AML-193 (cell line): ENCODE measurements at places on chromosomes 4 and X.

DNA sequence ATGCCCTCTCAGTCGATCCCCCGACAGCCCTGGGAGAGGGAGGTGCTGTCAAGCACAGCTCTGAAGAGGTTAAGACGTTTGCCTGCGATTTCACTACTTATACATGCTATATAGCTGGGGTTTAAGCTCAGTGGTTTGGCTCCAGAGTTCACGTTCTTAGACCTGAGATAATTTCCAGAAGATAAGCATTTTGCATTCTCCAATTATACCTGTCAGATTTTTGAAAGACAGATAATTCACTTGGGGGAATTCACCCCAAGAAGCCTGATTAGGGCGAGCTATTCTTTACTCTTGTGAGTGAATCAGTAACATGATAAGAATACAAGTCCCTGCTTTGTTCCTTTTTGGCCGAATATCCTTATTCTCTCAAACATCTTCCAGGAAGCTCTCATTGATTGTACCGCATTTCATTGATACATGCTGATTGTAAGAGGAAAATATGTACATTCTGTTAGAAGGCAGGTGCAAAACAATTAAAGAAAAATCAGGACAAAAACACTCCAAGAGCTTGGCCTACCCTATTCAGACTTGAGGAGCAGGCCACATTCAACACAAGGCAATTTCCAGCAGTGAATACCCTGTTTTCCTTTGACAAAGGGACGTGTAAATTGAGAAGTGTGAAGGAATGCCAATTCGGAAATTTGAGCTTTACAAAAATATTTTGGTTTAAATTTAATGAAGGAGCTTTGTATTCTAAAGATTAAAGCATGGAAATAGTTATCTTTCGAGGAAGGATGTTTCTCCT lies 30.2 kb downstream of the TENM3 start:
- DNase-seq, result no peak

- DNase-seq, result no peak
These were observed 24.3 kb downstream of the CXCL13 start for GRCh38 chr4:77629885-77630284.

GRCh38 chr4:141610365-141610764 lies 26.0 kb upstream of the IL15 start:
- no peak for DNase-seq

DNA sequence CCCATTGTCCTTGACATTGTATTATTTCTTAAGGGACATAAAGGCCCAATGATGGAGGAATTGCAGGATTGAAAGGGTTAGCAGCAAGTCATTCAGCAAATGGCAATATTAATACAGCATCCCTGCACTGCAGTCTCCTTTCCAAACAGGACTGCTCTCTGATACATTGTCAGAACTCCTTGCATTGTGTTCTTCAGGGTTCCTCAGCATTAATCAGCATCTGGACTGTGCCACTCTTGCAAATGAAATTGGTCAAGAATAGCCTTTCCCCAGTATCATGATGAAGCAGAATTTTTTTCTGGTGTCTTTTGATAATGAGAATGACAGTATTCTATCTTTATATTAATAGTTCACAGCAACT lies 272.6 kb upstream of the HAND2 start:
- DNase-seq, result no peak

DNA sequence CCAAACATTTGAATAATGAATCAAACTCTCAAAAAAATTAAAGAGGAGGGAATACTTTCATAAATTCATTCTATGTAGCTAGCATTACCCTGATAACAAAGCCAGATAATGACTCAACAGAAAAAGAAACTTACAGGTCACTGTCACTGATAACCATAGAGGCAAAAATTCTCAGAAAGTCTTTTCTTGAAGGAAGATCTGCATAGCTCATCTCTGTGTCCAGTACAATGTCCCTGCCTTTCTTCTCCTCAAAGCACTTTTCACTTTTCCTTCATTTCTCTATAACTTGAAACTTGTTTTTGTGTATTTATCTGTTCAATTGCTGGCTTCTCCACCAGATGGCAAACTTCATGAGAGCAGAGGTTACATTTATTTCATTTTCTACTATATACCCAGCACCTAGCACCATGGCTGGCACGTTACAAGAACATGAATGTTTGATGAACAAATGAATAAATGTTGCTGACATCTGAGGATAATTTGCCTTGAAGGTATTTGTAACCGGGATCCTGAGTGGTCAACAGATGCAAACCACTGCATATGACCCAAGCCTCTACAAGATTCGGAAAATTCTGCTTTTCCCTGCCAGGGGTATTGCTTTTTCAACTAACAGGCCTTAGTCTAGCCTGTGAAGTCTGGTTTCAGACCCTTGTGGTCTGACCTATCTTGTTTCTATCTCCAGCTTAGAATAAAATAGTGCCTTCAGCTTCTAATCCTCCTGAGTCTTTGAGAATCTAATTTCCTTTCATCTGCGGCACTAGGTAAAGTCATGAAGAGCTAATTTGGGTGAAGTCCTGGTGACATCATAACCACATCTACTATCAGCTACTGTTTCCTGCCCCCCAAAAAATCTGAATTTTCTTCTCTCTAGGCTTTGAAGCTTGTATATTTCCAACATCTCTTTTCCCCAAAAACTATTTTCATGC lies 52.5 kb upstream of the ANTXR2 start:
- DNase-seq, result peak; percentile 69

DNA sequence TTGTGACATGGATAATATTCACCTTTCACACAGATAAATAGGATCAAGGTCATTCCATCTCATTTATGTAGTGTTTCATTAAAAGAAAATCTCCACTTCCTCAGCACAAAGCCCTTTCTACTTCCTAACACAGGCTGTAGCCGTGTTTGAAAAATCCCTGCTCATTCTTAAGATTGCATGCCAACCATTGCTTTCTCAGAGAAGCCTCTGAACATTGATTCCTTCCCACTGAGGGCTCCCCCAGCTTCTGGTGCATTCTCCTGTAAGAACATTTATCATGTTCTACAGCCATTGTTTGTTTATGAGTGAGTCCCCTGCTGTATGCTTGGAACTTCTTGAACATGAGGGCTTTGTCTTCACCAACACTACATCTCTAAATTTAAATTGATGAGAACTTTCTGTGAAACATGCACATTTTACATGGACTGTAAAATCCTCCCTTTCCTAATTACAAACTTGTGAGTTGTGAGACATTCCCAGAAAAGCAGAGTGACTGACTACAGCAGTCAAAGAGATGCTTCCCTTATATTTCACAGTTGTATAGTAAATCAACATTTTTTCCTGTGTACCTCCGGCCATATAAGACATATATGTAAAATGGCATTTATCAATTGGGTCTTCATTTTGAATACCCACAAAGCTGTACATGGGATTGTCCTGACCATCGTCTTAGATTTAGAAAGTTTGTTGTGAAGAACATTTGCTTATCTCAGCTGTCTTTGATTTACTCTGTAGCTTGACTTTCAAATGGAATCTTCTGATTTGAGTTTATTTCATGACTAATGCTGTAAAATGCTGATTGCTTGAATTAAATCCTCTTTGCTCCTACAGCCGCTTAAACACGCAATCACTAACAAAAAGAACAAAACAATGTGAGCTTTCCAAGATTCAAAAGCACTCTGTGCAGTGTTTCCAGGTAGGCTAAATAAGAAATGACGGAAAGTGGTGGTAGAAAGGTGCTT lies 600.5 kb upstream of the SLIT2 start:
- DNase-seq, result no peak

GRCh38 chr4:829761-830600 lies 4.1 kb upstream of the CPLX1 start:
- DNase-seq, result no peak

DNA sequence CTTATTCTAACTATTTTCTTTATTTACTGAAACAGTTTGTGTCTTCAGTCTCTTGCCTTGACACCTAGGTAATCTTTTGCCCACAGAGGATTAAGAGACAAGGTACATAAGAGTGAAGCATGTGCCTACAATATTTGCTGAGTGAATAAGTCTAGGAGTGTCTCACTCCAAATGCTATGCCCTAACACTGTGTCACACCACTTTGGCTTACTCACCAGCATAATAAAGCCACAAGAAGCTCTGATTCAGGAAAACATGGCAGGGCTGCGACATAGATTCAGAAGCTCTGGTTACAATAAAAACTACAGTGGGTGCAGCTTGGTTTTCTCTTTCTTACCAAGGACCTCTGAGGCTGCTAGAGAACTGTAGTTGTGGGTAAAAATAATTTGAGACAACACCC lies 127.1 kb downstream of the RBM46 start:
- no peak for DNase-seq

GRCh38 chrX:18855919-18856644 lies 127.8 kb downstream of the PHKA2 start:
- no peak for DNase-seq
